GOT3 (cell line): ENCODE measurements at places on chromosomes 11 and 22.

DNA sequence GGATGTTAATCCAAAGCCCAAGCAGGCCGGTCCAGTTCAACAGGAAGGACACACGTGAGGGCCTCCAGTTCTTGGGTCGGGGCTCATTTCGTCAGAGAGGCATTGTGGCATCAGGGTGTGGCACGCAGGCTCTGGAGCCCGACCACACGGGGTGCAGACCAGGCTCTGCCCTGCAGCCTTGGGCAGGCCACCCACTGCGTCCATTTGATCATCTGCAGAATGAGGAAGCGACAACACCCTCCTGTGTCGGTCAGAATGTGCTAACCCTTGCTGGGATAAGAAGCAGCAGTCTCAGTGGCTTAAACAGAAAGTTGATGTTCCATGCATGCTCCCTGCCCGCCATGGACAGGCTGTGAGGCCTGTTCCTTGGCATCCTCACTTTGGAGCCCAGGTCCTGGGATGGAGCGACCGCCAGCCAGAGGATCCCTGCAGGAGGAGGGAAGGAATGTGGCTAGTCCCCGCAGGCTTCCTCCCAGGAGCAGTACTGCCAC is 10.8 kb downstream of the RIBC2 start:
- no peak for DNase-seq

DNA sequence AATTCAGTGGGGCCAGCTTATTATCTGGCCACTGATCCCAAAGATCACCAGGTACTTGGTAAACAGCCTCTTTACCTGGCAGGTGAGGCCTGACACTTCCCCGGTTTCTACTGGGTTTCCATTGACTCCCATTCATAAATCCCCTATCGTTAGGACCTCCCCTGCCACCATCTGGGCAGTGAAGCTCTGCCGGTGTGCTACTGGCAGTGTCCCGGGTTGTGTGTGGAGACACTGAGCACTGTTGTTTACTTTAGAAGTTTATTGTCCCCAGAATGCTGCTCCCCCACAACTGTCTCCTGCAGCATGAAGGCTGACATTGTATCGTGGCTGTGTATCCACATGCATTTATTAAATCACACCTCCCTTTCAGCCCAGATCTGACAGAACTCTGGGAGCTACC is 142.7 kb downstream of the WNT7B start:
- DNase-seq = no peak

- no peak for DNase-seq
Observed at GRCh38 chr22:17576470-17576869, 13.2 kb downstream of the SLC25A18 start.

DNA sequence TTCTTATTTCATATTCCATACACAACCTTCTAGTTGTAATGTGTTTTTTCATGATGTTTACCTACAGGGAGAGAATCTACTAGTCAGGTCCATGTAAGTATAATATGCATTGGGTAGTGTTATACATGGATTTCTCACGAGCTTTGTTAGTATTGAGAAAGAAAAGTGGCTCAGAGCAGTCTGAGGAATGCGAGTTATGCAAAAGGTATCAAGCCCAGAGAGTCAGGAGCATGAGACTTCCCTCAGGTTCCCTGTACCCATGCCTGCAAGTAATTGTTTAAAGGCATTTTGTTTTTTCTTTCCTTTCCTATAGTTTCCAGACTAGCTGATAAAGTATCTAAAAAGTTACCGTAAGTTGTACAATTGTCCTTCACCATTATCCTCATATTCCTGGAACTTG is 66.1 kb downstream of the STK33 start:
- no peak for DNase-seq

DNA sequence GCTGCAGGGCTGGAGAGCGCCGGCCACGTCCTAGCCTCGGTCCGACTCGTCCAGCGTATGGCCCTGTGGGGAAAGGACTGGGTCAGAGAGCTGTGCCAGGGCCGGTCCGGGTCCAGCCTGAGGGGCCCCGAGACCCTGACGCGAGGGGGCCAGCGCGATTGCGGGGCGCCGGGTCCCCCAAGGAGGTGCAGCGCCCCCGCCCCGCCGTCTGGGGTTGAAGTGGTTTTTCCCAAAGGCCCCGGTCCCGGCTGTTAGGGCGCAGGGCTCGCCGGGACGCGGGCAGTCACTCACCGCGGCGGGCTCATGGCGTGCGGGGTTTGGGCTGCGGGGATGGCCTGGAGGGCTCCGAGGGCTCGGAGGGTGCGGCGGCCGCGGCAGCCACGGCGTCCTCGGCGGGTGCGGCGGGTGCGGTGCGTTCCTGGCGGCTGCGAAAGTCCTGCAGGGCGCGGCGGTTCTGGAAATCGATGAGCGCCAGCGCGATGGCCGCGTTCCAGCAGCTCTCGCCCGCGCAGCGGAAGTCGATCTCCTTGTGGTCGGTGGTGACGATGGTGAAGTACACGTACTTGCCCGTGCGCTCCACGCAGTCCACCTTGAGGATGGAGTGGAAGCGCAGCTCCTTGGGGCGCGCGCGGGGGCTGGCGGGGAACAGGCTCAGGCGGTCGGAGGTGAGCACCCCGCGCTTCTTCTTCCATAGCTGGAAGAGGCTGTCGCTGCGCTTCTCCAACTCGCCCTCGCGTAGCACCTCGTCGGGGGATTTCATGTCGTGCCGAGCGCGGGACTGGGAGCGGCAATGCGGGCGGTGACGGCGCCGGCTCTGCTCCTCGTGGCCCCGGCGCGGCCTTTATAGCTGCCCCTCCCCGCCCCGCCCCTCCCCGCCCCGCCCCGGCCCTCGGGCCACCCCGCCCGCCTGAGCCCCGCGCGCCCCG is at the start of gene PHLDA2:
TSS of gene PHLDA2 (minus strand) at position 816 of the 926 bp plus-strand sequence. CDS start at position 760, 56 bp downstream.
- DNase-seq = no peak

GRCh38 chr22:50339945-50340879 is 2.9 kb upstream of the PPP6R2 start:
- DNase-seq = no peak

- no peak for DNase-seq
Observed at GRCh38 chr11:86067009-86067850, 1.7 kb downstream of the PICALM start.

DNA sequence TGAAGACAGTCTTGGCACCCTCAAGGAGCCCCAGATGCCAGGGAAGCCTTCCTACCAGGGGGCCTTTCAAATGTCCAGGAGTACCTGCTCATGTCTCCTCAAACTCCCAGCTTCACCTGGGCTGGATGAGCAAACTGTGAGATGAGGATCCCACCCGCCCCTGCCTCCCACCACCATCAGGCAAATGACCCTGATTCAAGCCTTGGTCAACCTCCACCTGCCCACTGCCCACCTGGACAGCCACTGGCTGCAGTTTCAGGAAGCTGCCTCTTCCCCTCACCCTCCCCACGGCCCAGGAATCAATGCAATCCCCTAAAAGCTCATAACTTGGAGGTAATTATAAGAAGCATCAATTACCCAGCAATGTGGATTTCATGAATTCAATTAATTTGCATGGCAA is 122.7 kb downstream of the BUD13 start:
- no peak for DNase-seq

DNA sequence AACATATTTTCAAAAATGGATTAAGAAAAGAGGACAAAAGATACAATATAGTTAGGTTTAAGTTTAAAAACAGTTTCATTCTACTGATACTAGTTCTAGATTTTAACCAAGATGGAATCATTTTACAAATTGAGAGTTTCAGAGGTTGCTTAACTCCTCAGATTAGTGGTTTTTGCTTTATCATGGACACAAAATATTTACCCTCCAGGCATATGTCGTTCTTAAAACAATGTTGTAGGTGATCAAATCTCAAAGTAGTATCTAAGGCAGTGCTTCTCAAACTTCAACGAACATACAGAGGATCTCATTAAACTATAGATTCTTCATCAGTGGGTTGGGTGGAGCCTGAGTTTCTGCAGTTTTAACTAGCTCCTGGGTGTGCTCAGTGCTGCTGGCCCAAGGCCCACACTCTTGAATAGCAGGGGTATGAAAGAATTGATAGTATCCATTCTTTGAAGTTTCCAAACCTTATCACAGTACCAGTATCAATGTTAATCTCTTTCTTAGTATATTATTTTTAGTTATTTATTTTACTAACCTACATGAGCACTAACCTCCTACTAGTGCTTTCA is 48.0 kb downstream of the YAP1 start:
- no peak for DNase-seq

DNA sequence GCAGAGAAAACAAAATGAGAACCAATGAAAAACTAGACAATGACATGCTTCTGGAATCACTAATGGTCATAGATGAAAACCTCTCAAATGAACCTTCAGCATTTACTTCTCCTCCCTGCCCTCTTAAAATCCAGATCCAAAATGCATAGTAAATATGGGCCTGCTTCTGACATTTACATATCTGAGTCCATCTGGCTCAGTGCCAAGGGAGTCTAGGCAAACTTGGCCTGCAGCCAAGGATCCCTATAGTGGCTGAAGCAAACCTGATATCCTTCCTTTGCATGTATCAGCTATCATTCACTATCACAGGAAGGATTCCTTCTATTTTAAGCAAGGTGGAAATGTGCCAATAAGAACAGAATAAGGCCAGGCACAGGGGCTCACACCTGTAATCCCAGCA is 104.8 kb downstream of the C11orf58 start:
- DNase-seq = no peak

DNA sequence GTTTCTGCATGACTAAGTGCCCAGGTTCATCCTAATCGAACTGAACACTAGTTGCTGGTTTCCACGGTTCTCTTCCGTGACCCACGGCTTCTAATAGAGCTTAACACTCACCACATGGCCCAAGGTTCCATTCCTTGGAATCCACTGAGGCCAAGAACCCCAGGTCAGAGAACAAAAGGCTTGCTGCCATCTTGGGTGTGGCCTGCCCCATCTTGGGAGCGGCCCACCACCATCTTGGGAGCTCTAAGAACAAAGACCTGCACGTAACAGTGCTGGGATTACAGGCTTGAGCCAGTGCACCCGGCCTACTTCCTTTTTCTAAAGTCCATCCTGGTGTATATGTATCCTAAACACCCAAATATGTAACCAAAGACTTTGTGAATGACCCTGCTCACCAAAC is 68.8 kb downstream of the SLC35F2 start:
- DNase-seq = no peak

- DNase-seq = no peak
Observed at GRCh38 chr11:130413405-130414106, 14.9 kb downstream of the ADAMTS8 start.

- no peak for DNase-seq
Observed at GRCh38 chr22:46245511-46245910, 4.6 kb downstream of the CDPF1 start.

DNA sequence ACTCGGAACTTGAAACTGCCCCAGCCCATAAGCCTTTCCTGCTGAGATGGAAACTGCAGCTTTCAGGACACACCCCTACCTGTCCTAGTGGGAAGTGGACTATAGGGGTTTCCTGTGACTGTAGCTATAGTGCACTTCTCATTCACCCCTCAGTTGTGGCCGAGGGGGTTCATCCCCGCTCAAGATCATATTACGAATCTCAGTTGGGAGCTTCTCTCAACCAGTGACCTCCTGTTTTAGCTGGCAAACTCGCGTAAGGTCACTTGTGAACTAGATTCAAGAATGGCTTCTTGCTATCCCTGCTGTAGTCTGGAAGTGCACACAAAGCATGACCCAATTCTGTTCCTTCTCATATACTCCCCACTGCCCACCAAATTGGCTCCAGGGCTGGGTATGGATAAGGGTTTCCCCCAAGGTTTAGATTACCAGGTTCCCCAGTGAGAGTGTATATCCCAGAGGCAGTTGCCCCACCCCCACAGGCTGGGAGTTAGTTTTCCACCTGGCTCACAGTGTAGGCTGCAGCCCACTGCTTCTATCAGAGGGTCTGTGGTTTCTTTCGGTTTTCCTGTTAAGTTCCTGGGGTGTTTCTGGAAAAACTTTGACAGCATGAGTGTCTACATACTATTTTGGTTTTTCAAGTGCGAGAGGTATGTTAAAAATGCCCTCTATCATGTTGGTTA is 812.9 kb downstream of the JRKL start:
- no peak for DNase-seq

DNA sequence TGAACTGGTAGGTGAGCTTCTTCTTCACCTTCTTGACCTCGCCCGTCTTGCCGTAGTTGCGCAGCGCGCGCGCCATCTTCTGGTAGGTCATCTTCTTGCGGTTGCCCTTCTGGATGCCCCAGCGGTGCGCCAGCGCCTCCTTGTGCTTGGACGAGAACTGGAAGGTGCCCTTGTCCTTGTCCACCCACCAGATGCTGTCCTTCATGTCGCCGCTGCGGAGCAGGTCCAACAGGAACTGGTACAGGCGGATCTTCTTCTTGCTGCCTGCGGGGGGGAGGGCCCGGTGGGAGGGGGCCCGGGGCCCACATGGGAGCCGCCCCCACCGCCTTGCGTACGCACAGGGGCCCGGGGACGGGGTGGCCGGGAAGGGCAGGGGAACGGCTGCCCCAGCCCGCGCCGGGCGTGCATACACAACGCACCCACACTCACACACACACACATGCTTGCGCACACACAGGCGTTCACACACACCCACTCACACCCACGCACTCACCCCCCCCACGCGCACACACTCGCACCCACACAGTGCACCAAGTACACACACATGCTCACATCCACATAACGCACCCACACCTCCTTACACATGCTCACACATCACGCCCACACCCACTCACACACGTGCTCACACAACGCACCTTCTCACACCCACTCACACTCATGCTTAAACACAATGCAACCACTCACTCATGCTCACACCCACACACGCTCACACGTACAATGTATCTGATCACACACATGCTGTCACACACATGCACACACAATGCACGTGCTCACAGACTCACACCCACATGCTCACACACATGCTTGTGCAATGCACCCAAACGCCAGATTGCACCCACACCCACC is 3.0 kb upstream of the MYBPC3 start:
- DNase-seq = peak; percentile 77

DNA sequence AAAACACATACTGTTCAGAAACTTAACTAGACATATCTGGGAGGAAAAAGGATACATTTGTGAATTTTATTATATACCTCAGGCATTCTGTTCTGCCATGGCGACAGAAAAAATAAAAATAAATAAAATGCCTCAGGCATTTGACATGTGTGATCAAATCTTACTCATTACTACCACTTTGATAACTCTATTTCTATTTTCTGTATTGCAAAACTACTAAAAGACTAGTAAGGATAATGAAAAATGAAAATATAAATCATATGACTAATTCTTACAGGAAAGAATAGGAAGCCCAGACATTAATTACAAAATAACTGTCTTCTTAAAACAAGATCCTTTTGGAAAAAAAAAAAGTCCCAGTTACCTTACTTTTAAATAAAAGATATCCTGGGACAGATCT is 5.3 kb downstream of the PICALM start:
- DNase-seq = no peak

DNA sequence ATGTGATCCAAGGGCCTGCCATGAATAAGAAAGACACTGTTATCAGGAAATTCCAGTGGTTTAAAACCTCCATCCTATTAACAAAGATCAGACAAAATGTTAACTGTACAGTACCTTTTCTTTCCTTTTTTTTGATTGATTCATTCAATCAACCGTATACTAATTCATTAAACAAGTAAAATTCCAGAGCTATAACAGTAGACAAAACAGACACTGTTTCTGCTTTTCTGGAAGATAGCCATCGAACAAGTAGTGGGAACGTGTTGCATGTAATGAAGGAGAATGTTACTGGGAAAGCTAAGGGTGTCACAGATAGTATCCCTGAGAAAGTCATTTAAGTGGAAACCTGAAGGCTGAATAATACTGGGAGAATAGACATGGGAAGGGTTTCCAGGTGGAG is 73.7 kb upstream of the ALKBH3 start:
- no peak for DNase-seq

GRCh38 chr11:133809569-133810491 is 35.5 kb downstream of the SPATA19 start:
- no peak for DNase-seq

GRCh38 chr11:8100158-8100557 is 19.1 kb downstream of the TUB start:
- DNase-seq = no peak
